ENCODE measurements at places on chromosomes 11 and 22.
A peak's percentile ranks its signal among the peaks of the same experiment; 100 is the strongest.

- DNase-seq: no peak
Measured at GRCh38 chr22:19527861-19528417, 3.7 kb upstream of the CLDN5 start.

DNA sequence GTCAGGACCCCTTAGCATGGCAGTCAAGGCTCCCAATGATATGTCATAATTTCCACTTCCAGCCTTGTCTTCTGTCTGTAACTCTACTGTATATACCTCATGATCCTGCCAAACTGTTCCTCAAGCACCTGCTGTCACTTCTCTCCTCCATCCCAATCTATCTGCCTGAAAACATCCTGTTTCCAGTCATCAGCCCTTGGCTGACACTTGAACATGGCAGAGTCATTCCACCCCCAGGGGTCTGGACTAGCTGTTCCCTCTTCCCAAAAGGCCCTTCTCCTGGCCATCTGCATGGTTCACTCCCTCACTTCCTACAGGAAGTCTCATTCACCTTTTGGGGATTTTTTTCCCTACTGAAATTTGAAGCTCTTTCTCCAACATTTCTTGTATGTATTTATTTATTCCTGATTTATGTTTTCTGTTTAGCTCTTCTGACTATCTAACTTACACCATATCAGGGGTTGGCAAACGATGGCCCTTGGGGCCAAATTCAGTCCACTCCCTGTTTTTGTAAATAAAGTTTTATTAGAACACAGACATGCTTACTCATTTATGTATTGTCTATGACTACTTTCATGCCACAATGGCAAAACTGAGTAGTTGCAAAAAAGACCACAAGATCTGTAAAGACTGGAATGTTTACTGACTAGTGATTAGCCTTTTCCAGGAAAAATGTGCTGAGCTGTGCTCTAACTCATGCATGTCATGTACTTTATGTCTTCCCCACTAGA lies 278.4 kb downstream of the KIRREL3 start:
- no peak for DNase-seq

- DNase-seq: no peak
Measured at GRCh38 chr11:12454782-12455181, 77.4 kb downstream of the PARVA start.

GRCh38 chr11:23123753-23124152 lies 263.5 kb upstream of the CCDC179 start:
- no peak for DNase-seq

DNA sequence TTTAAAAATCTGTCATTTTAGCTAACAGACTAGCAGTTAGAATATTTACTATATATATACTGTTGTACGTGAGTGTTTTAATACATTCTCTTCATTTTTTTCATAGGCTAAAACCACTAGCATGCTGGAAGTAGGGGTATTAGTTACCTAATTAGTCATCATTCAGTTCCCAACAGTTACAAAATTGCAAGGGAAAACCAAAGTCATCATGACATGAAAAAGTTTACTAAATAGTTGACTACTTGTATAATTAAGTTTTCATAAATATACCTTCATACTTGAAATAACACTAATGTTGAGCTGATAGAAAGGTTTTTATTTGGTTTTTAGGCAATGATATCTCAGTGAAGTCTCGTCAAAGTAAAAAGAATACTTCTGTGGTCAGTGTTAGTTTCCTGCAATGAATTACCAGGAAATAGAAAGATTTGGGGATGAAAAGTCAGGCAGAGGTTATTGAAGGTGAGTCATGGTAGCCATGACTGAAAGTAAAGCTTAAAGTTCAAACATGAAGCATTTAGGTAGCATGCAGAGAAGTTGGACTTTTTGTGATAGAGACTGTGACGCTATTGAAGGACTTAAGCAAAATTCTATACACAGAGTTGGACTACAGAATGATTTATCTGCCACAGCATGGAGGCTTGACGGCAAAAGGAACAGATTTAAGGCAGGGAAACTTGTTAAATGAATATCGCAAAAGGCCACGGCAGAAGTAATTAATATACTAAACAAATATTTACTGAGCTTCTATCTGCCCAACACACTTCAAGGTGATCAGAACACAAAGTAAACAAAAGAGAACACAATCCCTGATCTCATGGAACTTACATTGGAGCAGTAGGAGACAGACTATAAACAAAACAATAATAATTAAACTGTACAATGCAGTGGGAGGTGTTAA lies 828.1 kb upstream of the FAT3 start:
- no peak for DNase-seq

- DNase-seq: peak; percentile 78
Measured at GRCh38 chr11:830295-831117, 2.2 kb upstream of the CD151 start.

- no peak for DNase-seq
Measured at GRCh38 chr11:64558869-64559268, 32.2 kb upstream of the SLC22A12 start.

- DNase-seq: no peak
Measured at GRCh38 chr11:47326198-47326597, 26.3 kb downstream of the MYBPC3 start.

- DNase-seq: no peak
Measured at GRCh38 chr11:24705474-24705873, 208.6 kb downstream of the LUZP2 start.

DNA sequence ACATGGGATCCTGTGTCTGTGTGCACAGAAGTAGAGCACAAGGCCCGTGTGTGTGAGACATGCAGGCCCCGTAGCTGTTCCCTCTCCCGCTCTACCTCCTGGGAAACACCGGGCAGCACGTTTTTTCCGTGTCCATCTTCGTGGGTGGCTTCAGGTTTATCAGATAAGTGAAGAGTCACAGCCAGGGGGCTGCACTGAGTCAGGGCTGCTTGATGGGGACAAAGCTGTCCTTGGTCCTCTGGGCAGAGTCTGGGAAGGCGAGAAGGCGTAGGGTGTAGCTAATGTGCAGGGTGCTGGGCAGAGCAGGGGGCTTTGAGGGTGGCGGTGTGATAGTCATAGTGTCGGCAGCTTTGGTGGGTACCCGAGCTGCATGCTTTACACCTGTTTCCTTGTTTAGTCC lies 23.7 kb downstream of the INCENP start:
- no peak for DNase-seq

- no peak for DNase-seq
Measured at GRCh38 chr22:45262931-45263462, 21.8 kb upstream of the UPK3A start.

DNA sequence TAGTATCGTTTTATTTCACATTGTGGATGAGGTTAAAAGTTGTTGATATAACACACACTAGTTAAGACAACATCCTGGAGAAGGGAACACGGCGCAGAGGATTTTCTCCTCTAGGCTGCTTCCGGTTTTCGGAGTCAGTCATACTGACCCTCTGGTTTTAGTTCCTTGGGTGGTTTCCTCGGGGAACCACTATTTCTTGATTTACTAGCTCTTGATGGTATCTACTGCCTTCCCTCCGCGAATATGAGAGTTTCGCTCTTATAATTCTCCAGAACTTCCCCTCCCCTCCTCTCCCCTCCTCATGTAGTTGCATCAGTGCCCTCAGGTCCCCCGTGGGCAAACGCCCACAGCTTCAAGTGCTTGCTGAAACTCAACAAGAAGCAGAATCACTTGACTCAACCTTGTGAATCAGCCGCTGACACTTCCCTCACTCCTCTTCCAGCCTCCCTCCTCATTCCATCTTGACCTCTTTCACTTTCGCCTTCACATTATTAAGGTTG lies 15.9 kb upstream of the APOBEC3A start:
- DNase-seq: no peak

GRCh38 chr11:65214212-65214845 lies 32.6 kb downstream of the CAPN1 start:
- no peak for DNase-seq

DNA sequence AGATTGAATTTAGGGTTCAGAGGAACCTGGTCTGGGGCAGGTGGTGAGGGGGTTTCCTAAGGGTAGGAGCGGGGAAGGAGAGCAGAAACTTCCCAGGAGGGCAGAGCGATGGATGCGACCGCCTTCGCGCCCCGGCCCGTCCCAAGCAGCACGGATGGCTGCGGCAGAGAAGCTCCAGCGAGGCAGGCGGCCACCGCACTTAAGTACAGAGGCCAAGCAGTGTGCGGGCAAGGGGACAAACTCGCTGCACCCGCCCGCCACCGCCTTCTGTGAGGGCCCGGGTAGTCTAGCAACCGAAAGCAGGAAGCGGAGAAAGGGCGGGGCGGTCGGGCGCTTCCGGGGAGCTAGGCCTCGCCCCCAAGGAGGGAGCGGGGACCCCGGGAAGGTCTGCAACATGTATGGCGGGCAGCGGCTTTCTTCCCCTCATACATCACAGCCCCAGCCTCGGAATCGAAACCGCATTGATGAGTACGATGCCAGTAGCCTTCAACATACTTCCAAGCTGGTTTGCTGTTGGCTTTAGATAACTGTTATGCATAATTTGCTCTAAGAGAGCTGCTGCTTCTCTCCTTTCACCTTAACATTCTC lies at the start of gene AGBL2:
Gene AGBL2, minus strand, starts transcription at position 288 of the 588 bp plus-strand sequence. CDS start 719 bp downstream, outside the sequence.
- peak; percentile 63 for DNase-seq

GRCh38 chr11:12241971-12242672 lies 131.7 kb downstream of the MICAL2 start:
- no peak for DNase-seq

GRCh38 chr22:19783586-19784383 lies 23.2 kb downstream of the TBX1 start:
- no peak for DNase-seq

DNA sequence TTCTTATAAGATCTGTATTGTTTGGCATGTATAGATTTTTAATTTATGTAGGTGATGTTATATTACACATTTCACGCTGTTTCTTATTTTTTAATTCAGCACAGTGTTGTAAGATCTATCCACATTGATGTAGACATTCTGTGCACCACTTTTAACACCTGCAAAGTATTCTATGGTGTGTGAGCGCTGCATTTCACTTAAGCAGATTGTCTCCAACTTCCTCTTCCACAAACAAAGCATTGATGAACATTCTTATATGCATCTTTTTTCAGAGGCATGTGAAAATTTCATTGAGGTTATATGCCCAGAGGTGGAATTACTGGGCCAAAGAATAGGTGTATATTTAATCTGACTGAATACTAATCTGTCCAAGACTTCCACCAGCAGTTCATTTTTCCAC lies 3.4 kb upstream of the POU2AF1 start:
- DNase-seq: no peak

DNA sequence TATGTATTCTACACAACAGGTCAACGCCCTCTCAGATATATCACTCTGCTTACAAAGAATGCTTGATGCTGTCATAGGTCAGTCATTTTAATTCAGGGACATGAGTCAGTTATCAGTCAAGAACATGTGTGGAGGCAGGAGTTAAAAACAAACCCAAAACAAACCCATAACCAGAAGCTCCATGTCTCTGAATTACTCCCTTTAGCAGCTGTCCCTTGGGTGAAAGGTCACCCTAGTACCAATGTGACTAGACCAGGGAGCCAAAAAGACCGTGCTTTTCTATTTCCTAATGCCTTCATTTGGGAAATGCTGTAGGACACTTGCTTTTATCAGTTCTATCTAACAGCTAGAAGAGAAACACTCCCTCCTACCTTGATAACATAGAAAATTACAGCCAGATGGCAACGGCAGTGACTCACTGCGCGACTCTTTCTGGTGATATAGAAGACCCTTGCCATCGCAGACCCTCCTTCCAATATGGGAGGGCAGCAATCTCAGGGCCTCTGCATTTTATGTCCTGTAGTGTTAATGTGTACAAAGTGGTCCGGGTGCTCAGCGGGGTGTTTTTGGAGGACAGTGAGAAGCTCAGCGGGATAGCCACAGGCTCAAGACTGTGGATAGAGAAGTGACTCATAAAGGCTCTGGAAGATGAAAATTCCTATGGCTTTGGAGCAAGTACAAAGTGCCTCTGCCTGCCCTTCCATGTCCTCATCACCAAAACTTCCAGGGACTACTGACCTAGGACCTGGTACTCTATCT lies 24.8 kb downstream of the APOL5 start:
- no peak for DNase-seq

- DNase-seq: peak; percentile 61
Measured at GRCh38 chr11:63813563-63814382, 517 bp downstream of the SPINDOC start.

DNA sequence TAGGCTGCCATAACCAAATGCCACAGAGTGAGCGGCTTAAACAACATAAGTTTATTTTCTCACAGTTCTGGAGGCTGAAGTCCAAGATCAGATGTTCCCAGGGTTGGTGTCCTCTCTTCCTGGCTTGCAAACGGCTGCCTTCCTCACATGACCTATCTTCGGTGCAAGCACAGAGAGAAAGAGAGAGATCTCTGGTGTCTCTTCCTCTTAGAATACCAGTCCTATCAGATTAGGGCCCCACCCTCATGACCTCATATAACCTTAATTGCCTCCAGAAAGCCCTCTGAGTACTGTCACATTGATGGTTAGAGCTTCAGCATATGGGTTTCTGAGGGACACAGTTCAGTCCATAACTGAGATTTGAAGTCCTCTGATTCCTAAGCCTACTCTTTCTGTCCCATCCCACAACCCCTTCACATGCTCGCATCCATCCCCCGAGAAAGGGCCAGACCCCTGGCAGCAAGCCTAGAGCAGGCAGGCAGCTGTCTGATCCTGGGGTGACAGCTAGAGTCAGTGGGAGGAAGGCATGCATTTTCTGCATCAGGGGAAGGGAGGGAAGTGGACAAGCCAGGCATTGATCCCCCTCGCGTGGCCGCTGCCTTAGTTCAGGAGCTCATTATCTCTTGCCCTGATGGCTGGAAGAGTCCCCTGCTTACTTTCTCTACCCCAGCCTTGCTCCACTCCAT lies 114.1 kb downstream of the FAR1 start:
- DNase-seq: no peak

GRCh38 chr11:61041755-61042518 lies 60.4 kb upstream of the CD5 start:
- peak; percentile 7 for DNase-seq

- no peak for DNase-seq
Measured at GRCh38 chr11:131561501-131561900, 191.1 kb downstream of the NTM start.

DNA sequence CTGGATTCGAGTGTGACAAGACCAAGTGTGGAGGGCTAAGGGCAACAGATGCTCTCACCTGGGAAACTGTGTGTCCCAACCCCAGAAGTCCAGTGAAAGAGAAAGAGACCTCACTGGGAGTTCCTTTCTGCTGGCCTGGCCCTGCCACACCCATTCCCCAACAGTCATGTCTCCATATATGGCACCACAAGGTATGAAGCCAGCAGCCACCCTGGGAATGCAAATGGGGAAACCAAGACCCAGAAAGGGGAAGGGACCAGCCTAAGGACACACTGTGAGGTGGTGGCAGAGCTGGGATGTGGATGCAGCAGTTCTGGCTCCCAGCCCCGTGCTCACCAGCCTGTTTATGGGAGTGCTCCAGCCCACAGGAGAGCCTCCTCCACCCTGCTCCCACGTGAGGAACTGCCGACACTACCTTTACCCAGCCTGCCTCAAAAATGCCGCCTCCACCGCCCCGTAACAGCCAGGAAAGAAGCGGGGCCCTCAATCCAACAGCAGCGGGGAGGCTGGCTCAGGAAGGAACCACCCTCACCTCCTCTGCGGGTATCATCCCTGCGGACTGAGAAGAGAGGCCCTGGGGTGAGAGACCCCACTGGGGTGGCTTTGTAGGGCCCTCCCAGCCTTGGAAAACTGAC lies 12.6 kb downstream of the LMO1 start:
- DNase-seq: no peak
